Testis (tissue), 5 donors: ENCODE measurements at places on chromosomes 16 and 17.

DNA sequence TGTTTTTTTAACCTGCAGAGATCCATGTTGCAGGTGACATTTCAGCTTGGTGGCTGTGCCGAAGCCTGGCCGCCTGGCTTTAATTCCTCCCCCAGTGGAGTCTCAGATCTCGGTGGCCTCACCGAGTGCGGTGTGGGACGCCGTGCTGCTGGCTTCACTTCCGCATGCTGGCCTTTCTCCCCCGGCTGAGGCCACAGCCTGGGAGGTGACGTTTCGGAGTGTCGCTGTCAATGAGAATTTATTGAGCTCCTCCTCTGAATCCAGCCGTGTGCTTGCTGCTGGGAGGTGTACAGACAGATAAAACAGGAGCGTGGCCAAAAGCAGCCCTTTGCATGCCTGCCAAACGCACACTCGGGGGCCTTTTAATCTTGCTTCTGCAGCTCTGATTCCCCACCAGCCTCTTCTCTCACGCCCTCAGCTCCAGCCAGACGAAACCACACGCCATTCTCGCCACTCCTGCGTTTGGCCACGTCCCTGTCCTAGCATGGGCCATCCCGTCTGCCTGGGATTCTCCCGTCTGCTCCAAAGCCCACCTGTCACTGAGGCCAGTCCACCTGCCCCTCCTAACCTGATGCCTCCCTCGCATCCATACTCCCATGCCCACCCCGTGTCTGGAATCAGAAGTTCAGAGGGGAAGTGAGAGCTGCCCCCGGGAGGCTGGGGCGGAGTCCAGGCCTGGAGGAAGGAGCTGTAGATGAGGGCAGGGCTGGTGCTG lies 3.6 kb downstream of the GSE1 start:
- peak; percentile 71 for DNase-seq

DNA sequence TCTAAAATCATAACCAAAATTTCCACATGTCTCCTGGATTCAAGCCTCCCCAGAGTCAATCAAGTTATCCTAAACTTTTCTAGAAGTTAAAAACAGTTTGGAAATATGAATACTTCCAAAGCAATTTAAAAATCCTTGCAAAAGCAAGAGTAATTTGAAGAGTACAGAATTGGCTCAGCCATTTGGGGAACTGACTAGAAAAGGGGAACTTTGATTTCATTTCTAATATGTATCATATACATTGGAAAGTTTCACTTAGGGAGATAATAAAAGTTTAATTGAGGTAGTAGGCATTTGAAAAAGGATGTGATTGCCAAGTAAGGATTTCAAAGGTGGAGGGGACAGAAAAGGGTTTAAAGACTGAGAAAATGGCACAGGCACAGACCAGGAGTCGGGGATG lies 9.0 kb upstream of the SLFN12L start:
- no peak for DNase-seq

DNA sequence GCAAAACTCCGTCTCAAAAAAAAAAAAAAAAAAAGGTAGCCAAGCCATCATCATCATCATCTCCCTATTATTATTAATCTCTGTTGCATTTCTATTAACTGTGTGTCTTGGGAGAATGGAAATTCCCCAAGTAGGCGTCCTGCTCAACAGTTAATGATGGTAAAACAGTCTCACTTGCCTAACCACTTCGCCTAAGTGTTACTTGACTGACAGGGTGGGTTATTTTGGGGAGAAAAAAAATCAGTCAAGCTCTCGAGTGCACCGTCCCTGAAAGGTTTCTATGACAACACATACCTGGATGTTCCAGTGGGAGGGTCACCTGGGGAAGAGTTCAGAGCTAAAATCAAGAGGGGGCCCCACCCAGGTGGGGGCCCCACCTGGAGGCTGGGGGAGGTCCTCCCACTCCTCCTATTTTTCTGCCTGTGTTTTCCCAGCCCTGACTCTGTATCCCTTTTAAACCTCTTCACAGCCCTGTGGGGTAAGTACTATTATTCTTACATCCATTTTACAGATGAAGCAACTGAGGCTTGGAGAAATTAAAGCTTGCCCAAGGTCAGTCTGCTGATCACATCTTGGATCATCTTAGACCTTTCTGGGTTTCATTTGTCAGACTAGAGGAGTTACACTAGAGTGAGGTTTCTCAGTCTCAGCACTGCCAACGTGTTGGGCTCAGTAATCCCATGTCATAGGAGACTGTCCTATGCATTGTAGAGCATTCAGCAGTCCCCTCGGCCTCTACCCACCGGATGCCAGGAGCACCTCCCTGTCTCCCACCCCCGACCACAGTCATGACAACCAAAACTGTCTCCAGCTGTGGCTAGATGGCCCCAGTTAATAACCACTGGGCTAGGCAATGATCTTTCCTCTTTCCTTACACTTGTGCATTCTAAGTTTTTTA lies 11.0 kb upstream of the ABAT start:
- DNase-seq: no peak

GRCh38 chr16:89173174-89173921 lies 1.8 kb downstream of the CDH15 start:
- DNase-seq: no peak

DNA sequence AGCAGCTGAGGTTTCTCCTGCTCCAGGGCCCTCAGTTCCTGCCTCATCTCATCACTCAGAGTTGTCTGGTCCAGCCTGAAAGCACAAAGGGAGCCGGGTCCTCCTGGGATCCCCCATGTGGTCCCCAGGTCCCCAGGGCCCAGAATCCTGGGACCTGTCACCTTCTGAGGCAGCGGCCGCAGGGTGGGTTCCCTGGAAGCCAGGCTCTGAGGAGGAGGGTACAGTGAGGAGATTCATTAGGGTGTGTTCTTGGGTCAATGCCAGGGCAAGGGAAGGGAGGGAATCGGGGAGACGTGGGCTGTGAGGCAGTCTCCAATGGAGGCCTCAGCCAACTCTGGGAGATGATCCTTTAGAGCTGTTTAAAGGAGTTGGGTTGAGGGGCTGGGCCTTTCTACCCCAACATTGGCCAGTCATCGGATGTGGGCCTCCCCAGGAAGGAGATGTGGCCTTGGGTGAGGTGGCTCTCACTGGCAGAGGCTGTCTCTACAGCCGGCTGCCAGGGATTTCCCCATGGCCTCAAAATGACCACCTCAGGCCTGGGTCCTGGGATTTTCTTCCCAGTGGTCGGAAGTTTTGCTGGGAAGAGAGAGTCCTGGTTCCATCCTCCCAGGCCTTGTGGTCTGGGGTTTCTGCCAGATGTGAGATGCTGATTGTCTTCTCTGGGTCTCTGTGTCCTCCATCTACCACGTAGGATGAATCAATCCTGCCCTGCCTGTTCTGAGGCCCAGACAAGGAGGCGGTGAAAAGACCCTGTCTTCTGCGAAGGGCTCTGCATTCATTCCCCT lies 47.3 kb downstream of the NLRP1 start:
- no peak for DNase-seq

- peak; percentile 37 for DNase-seq
Observed at GRCh38 chr16:84940670-84941551, 70.4 kb downstream of the ZDHHC7 start.

- peak; percentile 67 for DNase-seq
Observed at GRCh38 chr16:66344533-66345145, 21.9 kb upstream of the CDH5 start.

DNA sequence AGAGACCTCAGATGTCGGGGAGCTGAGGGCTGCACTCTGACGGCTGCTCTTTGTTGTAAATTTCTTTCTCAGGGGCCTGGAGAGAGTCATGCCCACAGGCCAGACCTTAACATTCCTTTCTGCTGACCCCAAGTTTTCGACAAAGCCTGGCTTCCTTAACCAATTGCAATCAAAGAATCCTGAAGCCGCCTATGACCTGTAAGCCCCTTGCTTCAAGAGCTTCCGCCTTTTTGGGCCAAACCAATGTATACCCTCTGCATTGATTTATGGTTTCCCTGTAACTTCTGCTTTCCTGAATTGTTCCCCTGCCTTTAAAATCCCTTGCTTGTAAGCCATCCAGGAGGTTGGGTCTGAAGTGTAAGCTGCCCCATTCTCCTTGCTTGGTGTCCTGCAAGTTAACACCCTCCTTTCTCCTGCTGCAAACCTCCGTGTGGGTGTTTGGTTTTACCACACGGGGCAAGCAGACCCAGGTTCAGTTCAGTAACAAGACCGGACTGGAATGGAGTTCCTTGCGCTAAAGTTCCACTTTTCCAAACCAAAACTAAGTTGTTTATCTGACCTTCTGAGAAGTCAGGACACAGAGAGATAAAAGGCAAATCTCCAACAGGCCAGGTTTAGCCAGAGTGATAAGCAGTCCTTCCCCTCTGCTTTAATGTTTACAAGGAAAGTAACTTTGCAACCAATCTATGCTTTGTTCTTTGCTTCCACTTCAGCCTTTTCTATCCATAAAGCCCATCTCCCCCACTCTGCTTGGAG lies 141.6 kb downstream of the KCNJ12 start:
- DNase-seq: no peak

- DNase-seq: no peak
Observed at GRCh38 chr16:89308391-89309333, 91.2 kb downstream of the ZNF778 start.

GRCh38 chr17:79647456-79647915 lies 36.6 kb upstream of the RBFOX3 start:
- DNase-seq: peak; percentile 2

DNA sequence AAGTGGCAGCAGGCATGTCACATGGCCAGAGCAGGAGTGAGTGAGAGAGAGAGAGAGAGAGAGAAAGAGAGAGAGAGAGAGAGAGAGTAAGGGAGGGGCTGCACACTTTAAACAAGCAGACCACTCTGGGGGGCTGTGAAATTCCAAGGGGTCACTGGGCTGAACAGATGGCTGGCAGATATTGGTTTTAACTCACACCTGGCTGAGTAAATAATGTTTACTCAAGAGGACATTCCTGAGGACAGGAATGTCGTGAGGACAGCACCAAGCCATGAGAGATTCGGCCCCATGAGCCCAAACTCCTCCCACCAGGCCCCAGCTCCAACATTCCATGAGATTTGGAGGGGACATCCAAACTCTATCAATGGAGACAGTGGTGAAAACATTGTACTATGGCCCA lies 269.7 kb downstream of the CBLN1 start:
- no peak for DNase-seq

DNA sequence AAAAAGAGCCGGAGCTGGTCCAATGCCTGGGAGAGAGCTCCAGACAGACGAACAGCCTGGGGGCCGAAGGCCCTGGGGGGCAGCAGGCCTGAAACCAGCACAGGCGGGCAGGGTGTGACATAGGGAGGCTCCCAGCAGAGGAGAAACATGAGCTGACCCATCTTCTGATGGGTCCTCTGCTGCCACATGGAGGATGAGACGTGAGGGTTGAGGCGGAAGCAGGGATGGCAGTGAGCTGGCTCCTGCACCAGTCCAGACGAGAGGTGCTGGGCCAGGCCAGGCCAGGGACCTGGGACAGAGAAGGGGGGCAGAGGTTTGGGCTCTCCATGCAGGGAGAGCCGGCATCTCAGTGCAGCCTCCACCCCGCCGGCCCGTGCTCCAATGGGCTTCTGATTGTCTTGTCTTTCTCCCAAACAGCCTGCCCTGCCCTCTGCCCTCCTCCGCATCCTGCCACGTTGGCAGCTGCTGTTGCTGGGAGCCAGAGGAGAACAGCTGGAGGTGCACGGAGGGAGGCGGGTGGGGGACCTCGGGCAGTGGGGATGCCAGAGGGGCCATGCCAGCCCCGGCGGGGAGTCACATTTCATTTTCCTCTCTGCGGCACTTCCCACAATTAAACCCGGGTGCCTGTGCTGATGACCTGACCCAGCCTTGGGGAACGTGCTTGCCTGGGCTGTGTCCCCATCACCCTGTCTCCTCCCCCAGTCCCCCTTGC lies 139.1 kb upstream of the GSE1 start:
- DNase-seq: peak; percentile 42

- DNase-seq: no peak
Observed at GRCh38 chr16:52016387-52016786, 530.6 kb downstream of the TOX3 start.

DNA sequence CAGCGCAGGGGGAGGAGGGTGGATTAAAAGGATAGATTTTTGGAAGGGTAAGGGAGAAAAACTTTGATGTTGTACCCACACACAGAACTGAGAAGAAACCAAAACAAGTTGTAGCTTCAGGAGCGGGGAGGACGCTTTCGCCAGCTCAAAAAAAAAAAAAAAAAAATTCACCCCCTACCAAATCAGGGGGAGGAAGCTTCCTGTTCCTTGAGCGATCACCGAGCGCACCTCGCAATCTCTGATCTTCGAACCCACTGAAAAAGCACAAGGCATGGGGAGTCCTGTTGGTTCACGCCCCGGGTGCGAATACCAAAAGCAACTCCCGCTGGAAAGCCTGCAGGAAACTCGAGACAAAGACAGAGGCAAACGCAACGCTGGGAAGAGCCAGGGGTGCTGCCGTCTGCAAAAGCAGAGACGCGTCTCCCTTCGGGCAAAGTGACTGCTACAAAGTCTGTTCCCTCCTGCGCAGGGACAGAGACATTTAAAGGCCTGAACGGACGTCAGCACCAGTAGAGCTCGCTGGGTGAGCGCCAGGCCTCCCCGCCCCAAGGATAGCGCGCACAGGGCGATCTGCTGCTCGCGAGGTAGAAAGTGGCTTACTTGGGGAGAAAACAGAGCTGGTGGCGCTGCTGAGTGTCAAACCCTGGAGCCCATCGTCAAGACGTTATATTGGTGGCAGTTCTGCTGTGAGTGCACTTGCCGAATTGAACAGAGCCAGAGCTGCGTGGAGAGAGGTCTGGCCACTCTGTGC lies 190.4 kb downstream of the USP22 start:
- peak; percentile 43 for DNase-seq

DNA sequence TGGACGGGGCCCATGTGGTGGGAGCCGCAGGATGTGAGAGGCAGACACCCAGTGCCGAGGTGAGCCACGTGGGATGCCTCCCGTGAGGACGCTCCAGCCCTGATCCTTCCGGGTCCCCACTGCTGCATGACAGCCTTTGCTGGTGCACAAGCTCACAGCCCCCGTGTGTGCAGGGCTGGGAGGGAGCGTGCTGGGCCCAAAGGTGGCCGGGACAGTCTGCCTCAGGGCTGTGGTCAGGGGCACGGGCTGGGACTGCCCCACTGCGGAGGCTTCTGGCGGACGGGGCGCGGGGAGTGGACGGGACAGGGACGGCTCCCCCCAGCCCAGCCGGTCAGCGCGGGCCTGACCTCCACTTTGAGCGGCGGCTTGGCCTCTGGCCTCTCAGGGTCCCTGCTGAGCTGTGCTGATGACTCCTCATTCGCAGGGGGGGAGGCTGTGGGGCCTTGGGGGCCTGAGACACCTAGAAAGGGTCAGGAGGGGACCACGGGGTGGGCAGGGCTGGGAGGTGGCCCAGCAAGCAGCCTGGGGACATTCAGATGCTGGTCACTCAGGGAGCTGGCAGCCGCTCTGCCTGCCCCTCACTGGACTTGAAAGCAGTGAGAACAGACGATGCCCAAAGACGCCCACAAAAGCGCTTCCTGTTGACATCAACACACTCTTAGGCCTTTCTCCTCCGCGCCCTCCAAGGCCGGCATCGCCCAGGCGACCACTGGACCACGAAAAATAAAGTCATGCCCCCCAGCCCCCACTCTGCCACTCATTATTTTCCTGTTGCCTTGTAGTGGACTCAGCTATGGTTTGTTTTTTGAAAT lies 9.3 kb upstream of the METRNL start:
- DNase-seq: no peak

DNA sequence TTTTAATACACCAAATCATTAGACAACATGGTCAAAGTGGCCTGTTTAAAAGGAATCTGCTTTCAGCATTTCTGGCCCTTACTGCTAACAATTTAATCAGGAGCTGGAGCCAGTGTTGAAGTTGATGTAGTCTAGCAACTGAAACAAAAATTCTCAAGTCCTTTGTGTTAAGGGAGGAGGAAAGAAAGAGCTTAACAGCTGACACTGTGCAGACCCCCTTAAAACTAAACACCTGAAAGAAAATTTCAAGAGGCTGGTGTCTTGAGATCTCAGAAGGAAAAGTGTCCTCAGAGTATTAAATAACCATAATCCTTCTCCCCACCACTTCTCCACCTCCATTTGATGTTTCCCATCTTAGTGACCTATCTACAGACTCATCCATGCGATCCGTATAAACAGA lies 232.1 kb downstream of the FTO start:
- DNase-seq: no peak
